Activated CD4-positive, alpha-beta T cell treated with anti-CD3 and anti-CD28 coated beads for 36 hours (primary cell): ENCODE measurements at places on chromosomes 5 and 9. TPM values are rescaled to one million over a fixed set of nuclear protein-coding genes. Genes with fewer than 3 reads are reported as not detected.

Gene LECT2
- not detected for total RNA-seq

Gene ELOVL7
- 0.85 TPM for total RNA-seq

Gene SH2D3C
- 35.2 TPM for total RNA-seq

Gene SLC23A1
- 0.43 TPM for total RNA-seq

Gene IQGAP2
- total RNA-seq: 62.7 TPM

Gene OR1Q1
- not detected for total RNA-seq

Gene HNRNPH1
- total RNA-seq: 634 TPM

Gene PLEKHG4B
- total RNA-seq: 0.25 TPM
